Glutamatergic neuron (in vitro differentiated cells): ENCODE measurements at places on chromosomes 12 and 14. TPM values are rescaled to one million over a fixed set of nuclear protein-coding genes. Genes with fewer than 3 reads are reported as not detected.

The ESR2 gene
- total RNA-seq, result 0.66 TPM

The TAS2R20 gene
- total RNA-seq, result 3.4 TPM

The TBK1 gene
- total RNA-seq, result 15.8 TPM

The ADAM21 gene
- total RNA-seq, result not detected

The DIO2 gene
- 1.5 TPM for total RNA-seq

The ASCL1 gene
- total RNA-seq, result not detected

The KLHDC2 gene
- total RNA-seq, result 48.7 TPM

The EPYC gene
- total RNA-seq, result not detected

The CLEC2D gene
- total RNA-seq, result 7.2 TPM

The MIP gene
- not detected for total RNA-seq

The TEP1 gene
- total RNA-seq, result 22.7 TPM

The SYNDIG1L gene
- 1.5 TPM for total RNA-seq

The UNC79 gene
- 29.5 TPM for total RNA-seq

The GPR84 gene
- total RNA-seq, result not detected

The HOXC10 gene
- total RNA-seq, result not detected

The KLHDC1 gene
- total RNA-seq, result 0.98 TPM

The GPR132 gene
- total RNA-seq, result not detected

The OTOGL gene
- total RNA-seq, result 0.83 TPM
